ENCODE measurements at places on chromosomes 4 and X.

- no peak for DNase-seq
Measured at GRCh38 chr4:143367863-143368262, 31.2 kb downstream of the GAB1 start.

GRCh38 chr4:81314196-81314896, 99.3 kb upstream of the PRKG2 start:
- DNase-seq = no peak

DNA sequence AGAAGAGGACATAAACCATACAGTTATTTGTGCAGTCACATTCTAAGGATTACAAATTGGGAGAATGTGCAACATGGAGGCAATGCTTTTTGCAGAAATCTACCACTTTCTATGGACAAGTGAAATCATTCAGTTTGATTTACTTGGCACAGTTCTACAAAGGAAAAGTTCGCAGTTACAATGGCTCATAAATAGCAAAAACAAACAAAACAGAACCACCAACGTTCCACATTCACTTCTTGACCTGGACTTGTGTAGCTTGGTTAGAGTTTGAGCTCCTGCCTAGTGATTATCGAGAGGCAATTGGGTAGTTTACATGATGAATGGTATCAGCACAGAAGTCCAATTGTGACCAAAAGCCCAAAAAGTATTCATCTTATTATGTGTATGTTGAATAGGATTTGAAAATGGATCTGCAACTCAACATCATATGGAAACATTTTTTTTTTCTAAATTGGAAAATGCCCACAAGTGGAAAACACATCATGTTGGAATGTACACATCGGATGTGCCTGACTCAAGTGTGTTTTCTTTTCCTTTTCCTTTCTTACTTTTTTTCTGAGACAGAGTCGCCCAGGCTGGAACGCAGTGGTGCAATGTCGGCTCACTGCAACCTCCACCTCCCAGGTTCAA, 123.8 kb downstream of the LUZP4 start:
- no peak for DNase-seq

DNA sequence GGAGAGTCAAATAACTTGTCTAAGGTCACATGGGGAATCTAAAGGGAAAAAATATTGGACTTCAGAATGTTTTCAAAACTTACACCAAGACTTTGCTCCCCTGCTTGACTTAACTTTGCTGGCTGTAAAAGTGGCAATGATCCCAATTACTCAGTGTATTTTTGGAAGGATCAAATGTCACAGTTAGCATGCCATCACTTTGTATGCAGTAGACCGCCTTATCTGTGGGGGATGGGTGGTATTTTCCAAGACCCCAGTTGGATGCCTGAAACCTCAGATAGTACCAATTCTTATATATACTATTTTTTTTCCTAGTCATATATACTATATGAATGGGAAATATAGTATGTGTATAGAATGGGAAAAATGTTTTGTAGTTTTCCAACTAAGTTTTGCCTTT, 53.4 kb downstream of the COL4A6 start:
- DNase-seq = no peak

GRCh38 chrX:78545233-78545632, 113.9 kb downstream of the RTL3 start:
- no peak for DNase-seq

- DNase-seq = no peak
Measured at GRCh38 chr4:74083546-74083945, 15.4 kb downstream of the CXCL2 start.

DNA sequence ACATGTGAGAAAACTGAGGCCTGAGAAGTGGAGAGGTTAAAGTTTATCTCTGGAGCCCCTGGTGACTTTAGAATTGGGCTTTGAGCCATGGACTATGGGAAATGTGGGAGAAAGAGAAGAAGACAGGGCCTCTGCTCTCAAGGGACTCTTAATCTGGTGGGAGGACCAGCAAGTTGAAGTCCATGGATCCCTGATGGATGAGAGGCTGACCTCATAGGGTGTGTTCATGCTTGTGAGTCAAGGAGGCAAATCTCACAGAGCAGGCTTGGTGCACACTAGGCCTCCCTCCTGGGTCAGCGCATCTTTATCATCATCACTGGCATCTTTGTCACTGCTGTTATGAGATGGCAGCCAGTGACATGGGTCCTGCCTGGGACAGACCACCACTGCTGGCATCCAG, 211.9 kb downstream of the AFAP1 start:
- DNase-seq = no peak

DNA sequence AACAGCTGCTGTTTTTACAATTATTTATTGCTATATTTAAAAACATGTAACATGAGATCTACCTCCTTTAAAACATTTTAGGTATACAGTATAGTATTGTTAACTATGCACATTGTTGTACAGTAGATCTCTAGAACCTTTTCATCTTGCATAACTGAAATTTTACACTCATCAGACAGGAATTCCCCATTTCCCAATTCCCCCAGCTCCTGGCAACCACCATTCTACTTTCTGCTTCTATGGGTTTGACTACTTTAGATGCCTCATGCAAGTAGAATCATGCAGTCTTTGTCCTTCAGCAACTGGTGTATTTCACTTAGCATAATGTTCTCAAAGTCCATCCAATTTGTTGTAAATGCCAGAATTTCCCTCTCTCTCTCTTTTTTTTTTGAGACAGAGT, 9.7 kb upstream of the LSM6 start:
- no peak for DNase-seq

GRCh38 chrX:12974305-12974795, 560 bp upstream of the TMSB4X start:
- no peak for DNase-seq

- no peak for DNase-seq
Measured at GRCh38 chrX:23737413-23737812, 5.7 kb downstream of the ACOT9 start.

- DNase-seq = no peak
Measured at GRCh38 chr4:20062054-20062453, 189.7 kb upstream of the SLIT2 start.

- no peak for DNase-seq
Measured at GRCh38 chr4:141543176-141543575, 93.2 kb upstream of the IL15 start.

Data from stimulated activated CD8-positive, alpha-beta memory T cell treated with anti-CD3 and anti-CD28 coated beads, Interleukin-4, amount 100 ng/mL, for 1 hour (primary cell).